ENCODE measurements at places on chromosomes 13 and 19. TPM values are rescaled to one million over a fixed set of nuclear protein-coding genes. Genes with fewer than 3 reads are reported as not detected.

Gene KISS1R
- total RNA-seq = not detected

Gene IZUMO2
- not detected for total RNA-seq

Gene EXOC3L2
- total RNA-seq = 0.85 TPM

Gene SOX1
- total RNA-seq = not detected

DNA sequence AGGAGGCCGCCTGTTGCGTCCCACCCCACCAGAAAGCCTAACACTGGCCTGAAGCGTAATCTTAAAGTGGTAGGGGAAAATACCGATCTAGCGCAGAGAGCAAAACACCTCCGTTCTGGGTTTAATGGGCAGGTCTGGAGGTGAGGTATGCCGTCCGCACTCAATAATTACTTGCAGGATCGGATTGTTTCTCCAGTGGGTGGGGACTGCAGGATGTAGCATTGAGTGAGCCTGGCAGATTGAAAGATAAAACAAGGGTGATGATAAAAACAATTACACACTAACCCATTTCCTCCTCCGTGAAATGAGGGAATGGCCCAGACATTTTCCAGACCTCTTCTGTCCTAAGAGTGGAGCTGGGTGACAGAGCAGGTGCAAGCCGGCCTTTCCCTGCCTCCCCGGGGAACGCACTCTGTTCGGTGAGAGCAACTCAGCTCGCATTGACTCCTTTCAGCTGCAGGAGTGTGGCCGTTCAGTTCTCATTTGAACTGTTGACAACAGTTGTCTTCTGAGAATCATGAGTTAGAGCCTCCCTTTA, 110.2 kb upstream of the DOCK9 start:
- DNase-seq = no peak

- DNase-seq = no peak
These were observed 53.0 kb downstream of the LRCH1 start for GRCh38 chr13:46605825-46606554.

- DNase-seq = no peak
These were observed 16.8 kb upstream of the RAB20 start for GRCh38 chr13:110578363-110578762.

DNA sequence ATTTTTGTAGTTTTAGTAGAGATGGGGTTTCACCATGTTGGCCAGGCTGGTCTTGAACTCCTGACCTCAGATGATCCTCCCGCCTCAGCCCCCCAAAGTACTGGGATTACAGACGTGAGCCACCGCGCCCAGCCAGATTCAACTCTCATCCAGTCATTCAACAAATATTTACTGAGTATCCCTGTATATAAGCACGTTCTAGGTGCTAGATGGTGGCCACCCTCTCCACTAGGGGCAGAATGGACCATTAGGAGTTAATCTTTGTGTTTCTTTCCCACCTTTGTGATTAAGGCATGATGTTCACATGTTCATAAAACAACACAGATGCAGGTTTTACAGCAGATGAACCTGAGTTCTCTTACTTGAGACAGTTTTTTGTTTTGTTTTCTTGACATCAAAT, 7.3 kb downstream of the SHKBP1 start:
- no peak for DNase-seq

DNA sequence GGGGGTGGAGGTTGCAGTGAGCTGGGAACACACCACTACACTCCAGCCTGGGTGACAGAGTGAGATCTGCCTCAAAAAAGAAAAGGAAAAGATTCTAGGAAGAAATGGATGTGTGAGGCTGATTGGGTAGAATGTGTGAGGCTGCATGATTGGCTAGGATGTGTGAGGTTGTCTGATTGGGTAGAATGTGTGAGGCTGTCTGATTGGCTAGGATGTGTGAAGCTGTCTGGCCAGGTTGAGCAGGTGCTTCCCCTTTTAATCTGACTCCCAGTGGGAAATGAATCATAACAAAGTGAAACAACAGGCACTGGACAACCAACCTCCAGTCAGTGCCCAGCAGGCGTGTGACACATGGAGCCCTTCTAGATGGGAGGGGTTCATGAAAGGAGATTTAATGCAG, 14.7 kb downstream of the C13orf46 start:
- DNase-seq = no peak
